Cardiac muscle cell (in vitro differentiated cells and primary cell): ENCODE measurements at places on chromosomes 13 and 19. TPM values are rescaled to one million over a fixed set of nuclear protein-coding genes. Genes with fewer than 3 reads are reported as not detected.

GRCh38 chr19:1865172-1866010 lies 2.0 kb upstream of the KLF16 start:
- H3K36me3 ChIP-seq: no peaks in the 10 kb centered on the region
- H3K27me3 ChIP-seq: peaks cover 3% of the 10 kb centered on the region
- no peak for DNase-seq
- H3K4me1 ChIP-seq: peaks cover 3% of the 10 kb centered on the region

ZNF99 gene
- not detected in 2 replicates for total RNA-seq

GRCh38 chr13:73696271-73696670 lies 437.9 kb downstream of the KLF12 start:
- H3K36me3 ChIP-seq: peaks cover 8% of the 10 kb centered on the region
- no peak for DNase-seq
- H3K4me3 ChIP-seq: no peak overlapping the region
- no peak overlapping the region for H3K27ac ChIP-seq
- H3K4me1 ChIP-seq: no peaks in the 10 kb centered on the region

GRCh38 chr19:46863818-46864629 lies 3.2 kb downstream of the ARHGAP35 start:
- H3K36me3 ChIP-seq: no peaks in the 10 kb centered on the region
- peak; percentile 84 for DNase-seq
- H3K27me3 ChIP-seq: no peaks in the 10 kb centered on the region
- H3K4me3 ChIP-seq: peak overlapping the region; percentile 12

DNA sequence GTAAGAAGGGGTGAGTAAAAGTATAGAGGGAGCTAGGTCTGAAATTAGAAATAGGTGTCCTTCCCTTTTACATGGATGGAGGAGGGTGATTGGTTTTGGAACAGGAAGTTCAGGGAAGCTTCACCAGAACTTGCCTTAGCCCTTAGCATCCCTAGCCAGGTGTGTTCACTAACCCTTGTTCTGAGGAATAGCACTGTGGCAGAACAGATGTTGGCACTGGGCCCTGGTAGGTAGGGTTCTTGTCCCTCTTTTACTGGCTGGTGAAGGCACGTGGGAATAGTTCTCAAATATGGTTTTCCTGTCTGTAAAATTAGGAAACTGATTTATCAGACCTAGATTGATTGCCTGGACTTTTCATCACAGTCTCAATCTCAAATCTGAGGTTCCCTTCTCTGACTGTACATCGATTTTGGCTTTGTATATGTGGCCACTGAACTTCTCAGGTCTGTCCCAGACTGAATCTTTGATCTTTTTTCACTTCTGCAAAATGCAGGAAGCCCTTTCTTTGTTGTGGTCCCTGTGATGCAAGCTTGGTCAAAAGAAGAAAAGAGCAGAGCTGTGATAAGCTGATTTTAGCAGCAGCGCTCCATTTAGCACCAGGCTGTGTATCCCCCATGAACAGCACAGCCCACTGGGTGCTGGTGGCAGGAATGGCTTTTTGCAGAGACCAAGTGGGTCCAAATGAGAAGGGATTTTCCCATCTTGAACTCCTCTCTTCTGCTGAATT lies 86.2 kb upstream of the HTR2A start:
- no peak for DNase-seq
- no peaks in the 10 kb centered on the region for H3K36me3 ChIP-seq
- no peaks in the 10 kb centered on the region for H3K27me3 ChIP-seq
- H3K4me3 ChIP-seq: no peak overlapping the region
- H3K27ac ChIP-seq: no peak overlapping the region
